PC-3 (cell line): ENCODE measurements at places on chromosomes 12 and 14. TPM values are rescaled to one million over a fixed set of nuclear protein-coding genes. Genes with fewer than 3 reads are reported as not detected.

DNA sequence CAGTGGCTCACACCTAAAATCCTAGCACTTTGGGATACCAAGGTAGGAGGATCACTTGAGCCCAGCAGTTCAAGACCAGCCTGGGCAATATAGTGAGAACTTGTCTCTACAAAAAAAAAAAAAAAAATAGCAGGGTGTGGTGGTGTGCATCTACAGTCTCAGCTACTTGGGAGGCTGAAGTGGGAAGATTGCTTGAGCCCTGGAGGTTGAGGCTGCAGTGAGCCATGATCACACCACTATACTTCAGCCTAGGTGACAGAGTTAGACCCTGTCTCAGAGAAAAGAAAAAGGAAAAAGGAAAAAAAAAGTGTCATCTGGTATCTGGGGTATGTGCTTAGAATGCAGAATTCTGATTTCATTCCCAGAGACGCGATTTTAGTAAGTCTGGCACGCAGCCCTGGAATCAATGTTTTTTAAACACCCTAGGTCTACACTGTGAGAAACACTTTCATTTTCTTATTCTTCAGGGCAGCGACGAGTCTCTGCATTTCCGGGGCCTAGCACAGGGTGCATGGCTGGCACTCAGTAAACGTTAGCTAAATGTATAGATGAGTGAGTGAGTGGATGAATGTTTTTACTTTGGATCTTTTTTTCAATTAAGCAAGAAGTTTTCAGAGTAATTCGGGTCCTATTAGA, 243.8 kb upstream of the PWP1 start:
- no peak for DNase-seq

DNA sequence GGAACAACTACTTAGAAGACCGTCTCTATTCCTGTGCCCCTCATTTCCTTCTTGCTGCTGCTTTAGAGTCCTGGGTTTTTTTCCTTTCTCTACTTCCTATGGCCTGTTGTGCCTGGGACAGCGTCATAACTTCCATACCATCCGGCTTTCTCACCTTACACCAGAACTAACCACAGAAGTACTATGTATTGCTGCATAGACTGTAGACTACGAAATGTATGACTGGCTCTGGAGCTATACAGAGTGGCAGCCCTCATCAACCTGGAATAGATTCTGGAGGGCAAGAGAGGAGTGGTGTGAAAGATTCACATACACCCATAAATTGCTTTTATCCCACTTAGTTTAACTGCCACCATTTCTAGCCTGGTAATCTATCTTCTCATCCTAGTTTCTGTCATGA, 16.9 kb upstream of the SRP54 start:
- no peak for DNase-seq

- DNase-seq: peak; percentile 18
These were observed 212.9 kb downstream of the PAX9 start for GRCh38 chr14:36874396-36875138.

- no peak for DNase-seq
These were observed 34.7 kb downstream of the SPTB start for GRCh38 chr14:64844969-64845536.

Gene FBLN5
- 0.17 and 0.58 TPM in 2 replicates for total RNA-seq

DNA sequence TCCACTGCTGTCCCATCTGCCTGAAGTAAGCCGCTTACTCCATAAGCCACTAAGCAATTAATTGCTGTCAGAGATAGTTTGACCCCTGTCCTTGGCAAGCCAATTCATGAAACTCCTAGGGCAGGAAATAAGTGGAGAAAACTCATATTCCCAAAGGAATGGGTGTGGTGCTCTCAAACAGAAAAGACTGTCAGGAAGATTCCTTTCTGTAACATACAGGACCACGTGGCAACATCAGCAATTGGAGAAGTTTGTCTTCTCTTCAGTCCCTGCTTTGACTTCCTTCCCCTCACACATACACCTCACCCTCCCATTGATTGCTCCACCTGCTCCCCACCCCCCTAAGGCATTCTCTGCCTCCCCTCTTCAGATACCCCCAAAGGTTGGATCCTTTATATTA, 36.2 kb upstream of the MDM1 start:
- DNase-seq: no peak

DNA sequence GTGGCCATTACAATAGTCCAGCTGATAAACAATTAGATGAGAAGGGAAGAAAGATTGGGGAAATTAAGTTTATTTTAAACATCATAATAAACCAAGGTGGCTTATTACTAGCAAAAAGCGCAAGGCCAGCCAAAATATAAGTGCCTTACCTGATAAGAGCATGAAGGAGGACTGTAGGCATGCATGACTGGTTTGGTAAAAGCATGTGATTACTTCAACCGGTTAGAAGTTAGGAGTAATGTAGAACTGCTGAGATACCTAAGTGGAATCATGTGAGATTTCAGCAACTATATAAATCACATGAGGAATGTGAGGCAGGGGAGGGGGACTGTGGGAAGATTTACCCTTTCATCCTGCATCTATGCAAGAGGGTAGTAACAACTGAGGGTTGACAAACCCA, 59.7 kb upstream of the CCDC196 start:
- no peak for DNase-seq

GRCh38 chr14:65864549-65864948, 452.0 kb downstream of the FUT8 start:
- DNase-seq: no peak

DNA sequence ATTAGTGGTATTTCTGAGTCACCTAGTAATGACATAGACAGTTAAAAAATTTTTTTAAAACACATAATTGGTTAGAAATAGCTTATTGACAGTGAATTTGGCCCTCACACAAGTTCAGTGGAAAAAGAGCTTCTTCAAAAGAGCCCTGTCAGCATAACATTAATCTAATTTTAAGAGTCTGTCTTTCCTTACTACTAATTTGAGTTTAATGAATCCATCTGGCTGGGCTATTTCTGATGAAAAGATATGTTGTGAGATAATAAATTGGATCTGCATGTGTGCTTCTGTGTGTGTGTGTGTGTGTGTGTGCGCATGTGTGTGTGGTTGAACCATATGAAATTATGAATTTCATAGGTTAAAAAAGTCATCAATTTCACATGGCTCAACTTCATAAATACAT, 1045.2 kb downstream of the FLRT2 start:
- DNase-seq: no peak

DNA sequence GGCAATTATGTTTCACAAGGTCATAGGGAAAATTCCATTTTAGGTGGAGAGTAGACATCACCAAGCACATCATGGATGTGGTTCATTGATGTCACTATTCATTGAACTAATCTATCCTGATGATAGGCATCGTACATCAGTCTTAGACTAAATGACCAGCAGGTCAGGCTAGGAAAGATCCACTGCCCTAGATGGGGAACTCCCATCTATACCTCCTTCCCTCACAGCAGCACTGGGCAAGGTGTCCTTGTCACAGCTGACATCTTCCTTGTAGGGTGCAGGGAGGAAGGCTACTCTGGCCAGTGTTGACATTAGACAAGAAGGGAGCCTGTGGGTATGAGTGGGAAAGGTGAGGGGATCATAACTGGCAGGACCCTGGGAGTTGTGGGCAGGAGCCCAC, 63.8 kb upstream of the CAPRIN2 start:
- DNase-seq: no peak

DNA sequence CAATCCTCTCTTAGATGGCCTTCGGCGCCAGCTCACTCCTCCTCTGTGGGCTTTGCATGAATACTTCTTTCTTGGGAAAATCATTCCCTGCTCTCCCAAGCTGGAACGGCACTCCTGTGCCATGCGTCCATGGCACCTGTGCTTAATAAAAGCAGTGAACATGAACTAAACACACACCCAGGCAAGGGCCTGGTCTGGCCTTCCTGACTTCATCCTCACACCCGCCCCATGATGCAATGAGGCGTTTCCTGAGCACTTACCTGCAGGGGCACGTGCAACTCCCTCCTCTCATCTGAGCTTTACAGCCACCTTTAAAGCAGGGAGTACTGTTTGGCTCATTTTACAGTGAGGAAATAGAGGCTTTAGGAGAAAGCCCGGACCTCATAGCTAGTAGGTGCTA, 219.8 kb downstream of the SLC41A2 start:
- no peak for DNase-seq

- DNase-seq: no peak
These were observed 8.8 kb upstream of the BICDL1 start for GRCh38 chr12:119980242-119980641.

Gene IRF2BPL
- 113 and 146 TPM in 2 replicates for total RNA-seq

GRCh38 chr12:82650627-82651337, 35.9 kb upstream of the TMTC2 start:
- peak; percentile 98 for DNase-seq

DNA sequence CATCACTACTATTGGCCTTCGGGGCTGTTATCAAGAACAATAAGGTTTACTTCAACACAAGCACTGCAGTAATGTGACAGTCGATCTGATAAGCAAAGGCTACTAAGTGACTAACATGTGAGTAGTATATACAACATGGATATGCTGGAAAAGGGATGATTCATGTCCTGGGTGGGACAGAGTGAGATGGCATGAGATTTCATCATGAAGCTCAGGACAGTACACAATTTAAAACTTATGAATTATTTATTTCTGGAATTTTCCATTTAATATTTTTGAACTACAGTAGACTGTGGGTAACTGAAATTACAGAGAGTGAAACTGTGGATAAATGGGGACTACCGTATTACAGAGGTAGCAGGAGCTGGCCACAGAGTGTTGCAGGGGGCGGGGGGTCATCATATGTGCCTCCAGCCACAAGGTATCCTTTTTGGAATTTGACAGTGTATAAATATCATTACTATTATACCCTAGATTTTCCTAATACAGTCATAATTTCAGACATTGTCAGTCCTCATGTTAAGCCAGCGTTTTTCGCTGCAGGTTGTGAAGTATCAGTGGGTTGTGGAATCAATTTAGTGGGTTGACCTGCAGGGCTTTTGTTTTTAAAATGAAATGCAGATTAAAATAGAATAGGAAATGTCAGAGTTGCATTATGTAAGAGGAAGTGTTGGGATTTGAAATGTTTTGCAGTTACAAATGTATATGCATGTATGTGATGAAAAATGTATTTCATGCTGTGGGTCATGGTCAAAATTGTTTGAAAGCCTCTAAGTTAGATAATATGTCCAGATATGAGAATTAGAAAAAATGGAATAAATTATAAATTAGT, 148.0 kb upstream of the NUDT4 start:
- peak; percentile 94 for DNase-seq

GRCh38 chr14:94100847-94101246, 9.7 kb upstream of the IFI27 start:
- DNase-seq: peak; percentile 17

DNA sequence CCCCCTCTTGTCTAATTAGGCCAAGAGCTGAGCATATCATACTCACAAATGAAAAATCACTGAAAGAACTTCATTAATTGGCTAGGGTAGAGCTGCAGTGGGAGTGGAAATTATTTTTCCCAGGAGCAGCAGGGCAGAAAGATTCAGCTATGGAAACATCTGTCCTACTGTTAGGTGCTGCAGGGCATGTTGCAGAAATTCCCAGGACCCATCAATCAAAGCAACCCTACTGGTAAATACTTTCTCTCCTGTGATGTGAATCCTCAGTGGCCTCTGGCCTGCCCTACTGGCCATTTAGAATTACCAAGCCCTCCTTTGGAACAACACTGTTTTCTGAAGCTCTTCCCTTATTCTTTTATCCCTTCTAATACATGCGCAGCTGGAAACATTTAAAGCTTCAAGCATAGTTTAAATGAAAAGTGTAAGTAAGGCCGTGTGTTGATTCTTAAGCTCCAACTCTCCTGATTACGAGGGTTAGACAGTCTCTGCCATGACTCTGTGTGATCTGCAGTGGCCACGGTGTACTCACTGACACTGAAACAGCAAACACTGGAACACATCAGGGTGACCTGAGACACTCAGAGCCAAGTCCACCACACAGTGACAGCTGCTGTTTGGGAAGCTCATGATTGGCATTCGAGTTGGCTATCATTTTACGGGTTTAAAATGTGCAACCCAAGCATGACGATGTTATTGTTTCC, 62.6 kb upstream of the TMCC3 start:
- no peak for DNase-seq
